LNCaP clone FGC (cell line): ENCODE measurements at places on chromosomes 2 and 18.
A peak's percentile ranks its signal among the peaks of the same experiment; 100 is the strongest.

DNA sequence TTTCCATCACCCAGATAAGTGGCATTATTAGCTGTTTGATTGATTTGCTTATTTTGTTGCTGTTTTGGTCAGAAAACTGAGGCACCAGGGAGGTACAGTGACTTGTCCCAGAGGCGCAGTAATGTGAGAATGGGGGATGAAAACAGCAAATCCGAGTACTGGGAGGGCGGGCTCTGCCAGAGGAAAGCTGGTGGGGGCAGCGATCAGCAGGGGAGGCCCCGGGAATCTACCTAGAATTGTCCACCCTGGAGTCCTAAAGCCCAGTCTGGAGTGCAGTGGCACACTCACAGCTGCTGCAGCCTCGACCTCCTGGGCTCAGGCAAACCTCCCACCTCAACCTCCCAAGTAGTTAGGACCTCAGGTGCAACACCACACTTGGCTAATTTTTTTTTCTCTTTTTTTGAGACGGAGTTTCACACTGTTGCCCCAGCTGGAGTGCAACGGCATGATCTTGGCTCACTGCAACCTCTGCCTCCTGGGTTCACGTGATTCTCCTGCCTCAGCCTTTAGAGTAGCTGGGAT lies 17.0 kb upstream of the PTMA start:
- no peak for DNase-seq

DNA sequence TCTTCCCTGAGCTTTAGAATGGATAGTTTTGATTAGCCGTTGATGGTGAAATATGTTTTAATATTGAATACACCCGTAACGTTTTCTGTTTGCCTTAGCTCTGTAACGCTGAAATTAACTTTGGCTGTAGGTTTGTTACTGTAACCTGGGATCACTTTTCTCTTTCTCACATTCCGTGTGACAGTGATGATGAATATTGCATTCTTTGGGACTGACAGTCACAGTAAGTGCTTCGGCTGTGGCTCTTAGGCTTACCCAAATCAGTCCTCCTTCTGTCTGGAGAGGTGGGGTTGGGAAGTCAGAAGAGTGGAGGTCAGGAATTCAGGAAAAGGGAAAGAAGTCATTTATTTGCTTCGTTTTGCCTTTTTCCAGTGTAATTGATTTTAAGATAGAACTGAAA lies 18.0 kb downstream of the RMC1 start:
- DNase-seq, result no peak

DNA sequence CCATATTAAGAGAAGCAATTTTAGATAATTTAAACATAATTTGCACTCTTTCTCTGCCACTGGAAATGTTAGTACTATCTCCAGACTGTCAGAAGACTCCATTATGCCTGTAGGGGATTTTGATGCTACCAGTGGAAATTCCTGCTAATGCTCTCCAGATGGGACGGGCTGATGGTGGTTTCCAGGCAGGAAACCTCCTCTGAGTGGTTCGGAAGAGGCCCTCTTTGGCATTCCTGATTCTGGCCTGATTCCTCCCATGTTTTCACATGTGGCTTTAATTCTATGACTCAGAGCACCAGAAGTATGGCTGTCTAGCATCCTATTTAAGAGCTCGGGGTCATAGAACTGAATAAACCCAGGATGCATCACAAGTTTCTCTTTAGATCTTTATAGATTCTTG lies 70.9 kb upstream of the ST6GAL2 start:
- DNase-seq, result no peak

- DNase-seq, result no peak
Measured at GRCh38 chr18:31511098-31511497, 13.1 kb downstream of the DSG2 start.

DNA sequence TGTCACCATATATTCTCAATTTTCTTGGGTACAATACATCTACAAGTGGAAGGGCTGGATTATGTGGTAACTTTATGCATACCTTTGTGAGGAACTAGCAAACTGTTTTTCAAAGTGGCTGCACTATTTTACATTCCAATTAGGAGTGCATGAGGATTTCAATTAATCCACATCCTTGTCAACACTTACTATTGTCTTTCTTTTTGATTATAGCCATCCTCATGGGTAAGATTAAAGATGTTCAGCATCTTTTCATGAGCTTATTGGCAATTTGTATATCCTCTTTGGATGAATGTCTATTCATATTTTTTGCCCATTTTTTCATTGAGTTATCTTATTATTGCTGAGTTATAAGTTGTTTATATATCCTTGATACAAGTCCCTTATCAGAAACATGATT lies 73.7 kb downstream of the ZRANB3 start:
- no peak for DNase-seq

DNA sequence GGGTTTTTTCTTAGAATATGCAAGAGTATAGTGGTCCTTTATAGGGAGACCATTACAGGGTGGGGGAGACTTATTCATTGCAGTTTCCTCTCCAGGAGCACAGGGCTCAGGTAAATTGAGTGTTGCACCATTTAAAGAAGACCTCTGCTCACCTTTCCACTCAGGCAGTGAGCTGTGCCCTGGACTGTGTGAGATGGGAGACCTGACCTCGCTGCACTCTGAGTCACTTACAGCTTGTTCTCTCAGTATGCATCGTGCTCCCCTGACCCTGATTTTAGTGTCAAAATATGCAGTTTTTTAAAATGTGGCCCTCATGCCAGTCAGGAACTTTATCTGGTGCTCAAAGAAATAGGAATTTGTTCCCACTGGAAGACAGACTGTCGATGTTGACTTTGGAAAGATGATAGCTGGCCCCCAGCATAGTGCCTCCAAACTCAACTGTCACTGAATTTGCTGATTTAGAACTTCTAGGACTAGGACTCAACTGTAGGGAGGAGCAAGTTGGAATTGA lies 146.7 kb upstream of the EPAS1 start:
- DNase-seq, result no peak

DNA sequence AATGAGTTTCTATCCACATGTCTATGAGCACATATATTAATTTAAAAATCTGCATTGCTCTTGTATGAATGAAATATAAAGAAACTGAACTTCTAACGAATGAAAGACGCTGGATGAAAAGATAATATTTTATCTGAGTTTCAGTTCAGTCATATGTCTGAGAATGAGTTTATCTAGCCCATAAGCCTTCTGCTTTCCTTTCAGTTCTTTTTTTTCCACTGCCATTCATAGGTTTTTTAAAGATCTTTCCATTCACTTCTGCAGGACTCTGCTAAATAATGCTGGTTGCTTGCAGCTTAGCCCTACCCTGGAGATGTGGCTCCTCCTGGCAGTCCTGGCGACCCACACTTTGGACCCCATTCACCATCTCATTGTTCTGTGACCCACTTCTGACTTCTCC lies 109.0 kb downstream of the BCL2 start:
- no peak for DNase-seq

DNA sequence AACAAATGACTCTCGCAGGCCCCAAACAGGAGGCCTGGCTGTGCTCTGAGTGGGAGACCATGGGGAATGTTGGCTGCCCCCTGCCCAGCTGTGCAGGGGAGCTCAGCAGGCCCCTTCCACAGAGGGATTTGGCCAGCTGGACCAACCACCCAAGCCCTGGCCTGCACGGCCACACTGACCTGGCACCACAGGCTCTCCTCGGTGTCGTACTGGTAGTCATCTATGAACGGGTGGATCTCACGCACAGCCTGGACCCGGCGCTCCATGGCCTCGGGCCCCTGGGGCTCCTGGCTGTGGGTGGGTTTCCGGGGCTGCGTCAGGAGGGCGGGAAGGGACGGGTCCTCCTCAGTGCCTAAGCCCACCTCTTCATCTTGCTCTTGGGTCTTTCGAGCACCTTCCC lies 74.5 kb downstream of the POLR1A start:
- DNase-seq, result no peak

GRCh38 chr2:235480614-235481013 lies 13.2 kb upstream of the AGAP1 start:
- DNase-seq, result no peak

DNA sequence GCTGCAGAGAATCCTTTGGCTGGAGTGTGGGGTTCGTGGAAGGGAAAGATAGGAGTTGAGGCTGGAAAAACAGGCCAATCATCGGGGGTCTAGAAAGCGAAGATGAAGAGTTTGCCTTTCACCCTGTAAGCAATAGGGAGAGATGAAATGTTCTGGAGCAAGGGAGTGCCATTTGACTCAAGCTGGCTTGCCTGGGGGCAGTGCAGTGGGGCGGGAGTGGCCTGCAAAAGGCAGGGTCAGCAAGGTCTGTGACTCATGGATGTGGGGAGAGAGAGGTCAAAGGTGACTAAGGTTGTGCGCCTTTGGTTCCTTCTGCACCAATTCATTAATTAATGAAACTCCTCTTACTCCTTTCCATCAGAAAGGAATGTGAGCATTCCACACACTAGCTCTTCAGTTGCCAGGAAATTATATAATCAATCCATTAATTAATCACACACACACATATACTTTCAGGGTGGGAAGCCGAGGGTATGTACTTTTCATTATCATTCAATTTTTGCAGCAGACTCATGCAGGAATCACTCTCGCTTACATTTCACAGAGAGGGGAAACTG lies 227.6 kb downstream of the MYCN start:
- no peak for DNase-seq

DNA sequence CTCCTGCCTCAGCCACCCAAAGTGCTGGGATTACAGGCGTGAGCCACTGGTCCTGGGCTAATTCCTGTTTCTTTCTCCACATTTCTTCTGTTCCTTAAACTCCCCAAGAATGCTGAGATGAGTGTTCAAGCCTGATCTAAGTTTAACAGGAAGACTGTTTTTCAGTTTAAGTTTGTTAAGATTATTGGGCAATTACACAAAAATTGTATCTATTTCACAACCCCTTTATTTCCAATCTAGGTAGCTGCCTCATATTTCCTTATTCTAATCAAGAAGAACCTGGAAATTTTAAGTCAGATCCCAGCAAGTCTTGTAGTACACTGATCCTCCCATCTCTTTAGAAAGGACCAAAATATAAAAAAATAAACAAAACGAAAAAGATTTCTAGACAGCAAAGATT lies 11.7 kb downstream of the SFT2D3 start:
- no peak for DNase-seq

- no peak for DNase-seq
Measured at GRCh38 chr2:241051578-241052487, 50.3 kb downstream of the MTERF4 start.

DNA sequence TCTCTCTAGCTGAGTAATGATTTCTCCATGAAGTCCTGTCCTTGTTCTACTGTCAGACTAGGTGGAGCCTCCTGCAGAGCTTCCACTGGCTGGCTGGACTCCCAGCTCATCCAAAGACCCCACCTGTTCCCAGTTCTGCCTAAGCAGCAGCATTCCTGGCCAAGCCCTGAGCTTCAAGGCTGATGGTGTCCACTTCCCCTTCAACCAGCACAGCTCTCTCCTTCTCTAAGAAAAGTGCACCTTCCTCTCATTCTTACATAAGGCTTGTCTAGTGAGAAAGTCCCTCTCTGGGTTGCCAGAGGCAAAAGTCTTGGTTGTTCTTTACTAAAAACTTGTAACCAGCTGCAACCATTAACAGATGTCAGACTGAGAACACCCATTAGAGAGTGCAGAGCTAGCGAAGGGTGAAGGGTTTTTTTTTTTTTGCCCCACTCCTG lies 58.9 kb downstream of the CXCR4 start:
- DNase-seq, result no peak

DNA sequence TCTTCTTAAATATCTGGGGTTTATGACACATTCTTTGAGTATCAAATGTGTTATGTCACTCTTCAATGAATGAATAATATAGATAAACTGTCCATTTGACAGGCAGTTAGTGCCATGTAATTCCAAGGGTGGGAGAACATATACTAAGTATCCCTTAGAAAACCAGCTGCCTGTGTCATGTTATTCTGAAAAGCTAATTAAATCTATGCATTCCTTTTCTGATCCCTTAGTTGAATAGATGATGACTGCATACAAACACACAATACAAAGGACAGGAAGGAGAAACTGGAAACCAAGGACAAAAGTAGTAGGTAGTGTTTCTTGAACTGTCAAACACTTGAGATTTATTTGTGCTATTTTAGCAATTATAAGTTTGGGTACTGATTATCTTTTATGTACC lies 8.3 kb downstream of the ARHGAP28 start:
- no peak for DNase-seq

- no peak for DNase-seq
Measured at GRCh38 chr2:164084066-164084465, 348.3 kb upstream of the FIGN start.

GRCh38 chr18:64119916-64120315 lies 29.0 kb downstream of the LINC00305 start:
- DNase-seq, result no peak

DNA sequence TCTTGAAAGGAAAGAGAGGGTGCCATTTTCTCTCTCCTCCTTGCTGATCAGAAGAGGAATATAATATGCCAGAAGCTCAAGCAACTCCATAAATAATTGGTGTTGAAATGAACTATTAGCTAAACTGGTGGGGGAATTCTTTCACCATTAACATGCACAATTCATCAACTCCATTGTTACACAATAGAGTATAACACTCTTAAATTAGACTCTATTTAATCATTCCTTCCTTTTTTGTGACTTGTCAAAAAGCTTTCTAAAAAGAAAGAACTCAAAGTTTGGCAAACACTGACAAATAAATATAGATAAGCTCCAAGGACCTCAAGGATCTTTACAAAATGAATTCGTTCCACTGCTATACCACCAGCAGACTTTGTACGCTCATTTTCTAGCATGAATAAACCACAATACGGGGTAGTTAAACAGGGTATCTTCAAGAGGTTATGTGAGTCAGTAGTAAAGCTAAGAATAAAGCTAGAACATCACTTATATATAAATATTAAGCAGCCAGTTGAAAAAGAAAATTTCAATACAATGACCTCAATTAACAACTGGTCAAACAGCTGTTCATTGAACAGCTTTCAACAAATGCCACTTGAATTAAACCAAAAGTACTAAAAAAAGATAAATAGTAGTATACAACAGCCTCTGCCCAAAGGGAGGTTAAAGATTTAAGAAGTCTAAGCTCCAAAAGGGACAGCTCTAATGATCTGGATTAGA lies 6.4 kb downstream of the TRAK2 start:
- no peak for DNase-seq

- DNase-seq, result no peak
Measured at GRCh38 chr2:106109675-106110424, 84.3 kb downstream of the UXS1 start.

DNA sequence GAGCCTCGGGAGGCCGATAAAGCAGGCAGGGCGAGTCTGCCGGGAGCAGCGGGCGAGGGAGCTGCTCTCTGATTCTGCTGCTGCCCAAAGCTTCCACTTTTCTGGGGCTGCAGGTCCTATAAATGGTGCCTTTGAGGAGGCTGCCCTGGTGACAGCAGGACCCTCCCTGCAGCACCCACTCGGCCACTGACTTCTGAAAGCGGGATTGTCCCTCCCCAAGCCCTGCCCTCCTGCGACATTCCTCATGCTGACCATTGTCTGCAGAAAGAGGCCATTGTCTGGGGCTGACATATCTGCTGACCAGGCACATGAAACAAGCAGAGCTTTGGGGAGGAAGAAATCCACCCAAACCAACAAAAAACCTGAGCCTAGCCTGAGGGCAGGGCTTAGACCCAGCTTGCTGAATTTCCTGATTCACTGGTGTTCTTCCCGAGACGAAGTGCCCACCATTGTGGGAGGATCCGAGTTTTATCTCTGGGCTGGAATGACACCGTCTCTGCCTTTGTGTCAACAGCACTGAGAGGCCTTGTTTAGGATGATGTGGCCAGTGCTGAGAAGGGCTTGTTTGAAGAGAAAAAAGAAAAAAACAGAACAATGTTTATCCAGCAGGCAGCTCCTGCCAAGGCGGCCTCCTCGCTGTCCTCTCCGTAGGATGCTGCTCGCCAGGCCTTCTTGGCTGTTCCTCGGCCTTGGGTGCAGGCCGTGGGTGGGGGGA lies 129.7 kb downstream of the MYCN start:
- peak; percentile 2 for DNase-seq

- no peak for DNase-seq
Measured at GRCh38 chr2:182941919-182942318, 75.5 kb upstream of the FRZB start.

- no peak for DNase-seq
Measured at GRCh38 chr2:233353769-233354499, at the start of gene DGKD. Gene DGKD (plus strand): TSS chr2:233354494. CDS start chr2:233354519, 25 bp downstream.
